ENCODE measurements at places on chromosomes 7 and 10.

- DNase-seq = no peak
Measured at GRCh38 chr7:135785065-135785464, 36.5 kb upstream of the FAM180A start.

DNA sequence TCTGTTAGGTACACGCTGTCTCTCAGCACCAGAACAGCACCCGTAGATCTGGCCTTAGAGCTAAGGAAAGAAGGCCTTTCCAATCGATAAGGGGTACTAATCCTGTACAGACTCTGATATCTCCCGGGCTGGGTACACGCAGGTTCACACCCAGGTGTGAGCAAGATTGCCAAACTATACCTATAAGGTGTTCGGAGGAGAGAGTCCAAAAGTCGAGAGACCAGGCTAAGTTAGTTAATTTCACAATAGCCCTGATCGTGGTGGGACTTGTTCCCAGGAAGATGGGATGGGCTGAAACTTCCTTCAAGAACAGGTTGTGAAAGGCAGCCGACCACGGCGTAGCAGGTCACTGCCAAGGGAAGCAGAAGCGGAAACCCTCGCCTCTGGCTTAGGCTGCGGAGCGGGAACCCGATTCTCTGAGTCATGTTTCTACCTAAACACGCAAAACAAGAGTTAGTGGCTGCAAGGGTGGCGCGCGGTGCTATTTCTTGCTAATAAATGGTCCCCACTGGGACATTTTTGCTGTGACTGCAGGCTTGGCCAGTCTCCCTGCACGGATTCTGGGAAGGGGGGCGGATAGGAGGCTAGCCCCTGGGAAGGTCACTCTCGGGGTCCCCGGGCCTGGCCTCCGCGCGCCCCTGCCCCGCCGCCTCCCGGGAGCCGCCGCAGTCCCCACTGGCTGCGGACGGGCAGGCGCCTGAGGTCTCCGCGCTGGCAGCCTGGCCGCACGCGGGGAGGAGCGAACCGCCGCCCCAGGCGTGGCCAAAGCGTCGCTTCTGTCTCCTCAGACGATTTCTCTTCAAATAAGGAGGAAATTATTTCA lies 75.4 kb upstream of the PDSS1 start:
- DNase-seq = peak; percentile 78

DNA sequence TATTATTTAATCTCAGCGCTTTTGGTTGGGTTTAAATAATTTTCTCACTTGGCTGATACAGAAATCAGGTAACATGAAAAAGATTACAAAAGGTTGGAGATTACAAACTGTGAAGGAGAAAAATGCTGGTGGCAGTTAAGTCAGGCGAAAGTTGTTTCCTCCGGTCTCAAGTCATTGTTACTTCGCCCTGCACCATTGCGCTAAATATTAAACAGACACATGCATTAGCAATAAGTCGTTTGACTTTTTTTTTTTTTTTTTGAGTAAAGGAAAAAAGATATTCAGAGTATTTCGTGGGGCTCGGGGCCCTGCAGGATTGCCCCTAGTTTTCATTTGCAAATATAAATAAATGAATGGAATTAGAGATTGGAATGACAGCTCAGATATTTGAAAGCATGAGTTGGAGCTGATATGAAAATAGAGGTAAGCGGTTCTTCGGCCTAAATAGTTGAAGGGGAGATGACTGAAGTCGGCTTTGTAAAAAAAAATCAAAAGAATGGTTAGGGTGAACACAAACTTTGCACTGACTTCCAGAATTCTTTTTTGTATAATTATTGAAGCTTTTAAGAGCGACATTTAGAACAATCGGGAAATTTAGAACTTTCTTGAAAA lies 914 bp downstream of the SDHAF3 start:
- no peak for DNase-seq

DNA sequence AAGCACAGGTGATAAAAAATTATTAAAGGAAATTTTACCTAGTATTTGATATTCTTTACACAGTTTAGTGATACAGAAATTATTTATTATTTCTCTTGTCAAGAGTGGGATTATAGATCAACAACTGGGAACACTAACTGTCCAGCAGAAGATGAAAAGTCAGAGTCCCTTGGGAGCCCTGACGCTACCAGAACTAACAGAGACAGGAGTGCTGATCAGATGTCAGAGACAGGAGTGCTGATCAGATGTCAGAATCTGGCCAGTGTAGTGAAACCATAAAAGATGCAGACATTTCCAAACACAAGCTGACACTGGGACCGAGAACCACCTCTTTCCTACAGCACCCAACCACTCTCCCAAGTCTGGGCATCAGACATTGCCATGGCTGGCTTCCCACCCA lies 828.2 kb downstream of the TNS3 start:
- DNase-seq = no peak

DNA sequence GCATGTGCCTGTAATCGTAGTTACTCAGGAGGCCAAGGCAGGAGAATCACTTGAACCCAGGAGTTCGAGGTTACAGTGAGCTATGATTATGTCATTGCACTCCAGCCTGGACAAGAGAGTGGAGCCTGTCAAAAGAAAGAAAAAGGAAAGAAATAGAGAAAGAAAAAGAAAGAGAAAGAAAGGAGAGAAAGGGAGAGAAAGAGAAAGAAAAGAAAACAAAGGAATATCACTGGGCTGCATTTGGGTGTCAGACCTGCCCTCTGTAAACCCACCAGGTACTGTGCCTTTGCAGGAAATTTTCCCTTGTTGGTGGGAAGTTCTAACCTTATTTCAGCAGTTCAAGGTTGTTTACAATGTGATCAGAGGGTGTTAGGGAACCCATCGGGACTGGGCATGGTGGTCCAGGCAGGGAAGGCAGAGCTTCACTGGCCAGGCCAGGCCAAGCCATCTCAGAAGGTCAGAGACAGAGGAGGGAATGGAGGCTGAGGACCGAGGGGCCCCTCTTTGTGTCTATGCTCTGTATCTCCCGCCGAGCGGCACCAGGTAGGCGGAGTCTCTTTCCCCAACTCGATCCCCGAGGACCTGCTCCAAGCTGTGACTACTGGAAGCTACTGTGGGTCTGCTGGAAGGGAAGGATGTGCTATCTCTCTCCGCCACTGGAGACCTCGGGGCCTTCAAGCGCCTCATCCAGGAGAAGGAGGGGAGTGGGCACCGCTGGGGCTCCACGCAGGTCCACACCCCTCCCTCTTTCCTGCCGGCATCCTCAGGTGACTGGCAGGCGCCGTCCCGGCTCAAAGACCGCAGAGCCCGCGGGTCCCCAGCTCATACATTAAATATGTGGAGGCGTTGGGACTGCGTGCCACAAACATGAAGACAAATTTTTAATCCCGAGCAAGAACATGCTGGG lies 15.2 kb upstream of the KAZALD1 start:
- DNase-seq = no peak

DNA sequence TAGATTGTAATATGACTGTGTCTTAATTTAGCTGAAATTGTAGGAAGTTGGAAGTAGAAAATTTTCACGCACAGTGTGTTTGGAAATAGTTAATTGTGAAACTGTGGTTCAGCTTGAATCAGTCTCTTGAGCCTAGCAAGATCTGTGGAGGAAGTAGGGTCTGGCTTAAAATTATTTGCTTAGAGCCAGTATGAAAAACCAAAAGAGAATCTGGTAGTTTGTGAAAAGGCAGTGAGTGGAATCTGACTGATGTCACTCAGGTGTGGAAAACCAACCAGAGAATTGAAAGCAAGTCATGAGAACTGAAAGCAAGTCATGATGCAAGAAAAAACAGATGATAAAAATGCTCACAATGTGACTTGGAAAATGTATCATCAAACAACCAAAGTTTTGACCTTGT lies 11.5 kb downstream of the LIPJ start:
- no peak for DNase-seq

DNA sequence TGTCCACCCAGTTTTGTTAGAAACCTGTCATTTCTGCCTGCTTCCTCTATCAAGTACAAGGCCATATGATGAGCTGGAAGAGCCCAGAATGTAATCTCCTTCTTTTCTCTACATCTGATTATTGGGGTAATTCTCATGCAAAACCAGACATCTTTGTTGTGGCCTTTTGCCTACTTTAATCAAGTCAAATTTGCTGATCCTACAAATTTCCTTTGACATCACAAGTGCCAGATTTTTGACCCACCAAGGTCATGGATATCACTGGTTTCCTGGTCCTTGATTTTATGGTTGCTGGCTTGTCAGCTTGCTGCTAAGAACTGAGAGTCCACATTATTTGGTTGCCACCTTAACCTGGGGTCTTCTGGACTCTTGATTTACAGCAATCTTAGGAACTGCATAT lies 336.1 kb downstream of the TFEC start:
- no peak for DNase-seq

GRCh38 chr7:148580446-148580845 lies 10.1 kb upstream of the C7orf33 start:
- DNase-seq = no peak

DNA sequence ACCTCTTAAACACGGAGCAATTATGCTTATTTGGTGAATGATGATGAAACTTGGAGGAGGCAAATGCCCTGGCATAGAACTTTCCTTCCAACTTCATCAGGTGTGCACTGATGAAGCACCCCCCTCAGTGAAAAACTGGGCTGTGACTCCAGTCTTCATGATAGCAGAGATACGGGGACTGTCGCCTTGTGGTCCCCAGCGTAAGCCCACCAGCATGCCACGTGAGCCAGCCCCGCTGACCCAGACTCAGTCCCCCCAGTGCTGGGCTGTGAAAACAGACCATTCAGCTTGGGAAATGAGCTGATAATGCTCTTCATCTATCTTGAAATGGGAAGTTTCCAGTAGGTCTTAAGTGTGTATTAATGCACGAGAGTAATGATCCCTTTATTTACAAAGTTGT lies 177.0 kb downstream of the SNX10 start:
- no peak for DNase-seq

GRCh38 chr7:22666732-22667131 lies 60.3 kb upstream of the IL6 start:
- no peak for DNase-seq

GRCh38 chr10:47030191-47030703 lies 119.0 kb downstream of the PTPN20 start:
- DNase-seq = peak; percentile 55

- DNase-seq = no peak
Measured at GRCh38 chr7:911791-912480, 35.6 kb downstream of the GET4 start.

- DNase-seq = no peak
Measured at GRCh38 chr10:68137171-68137570, 27.9 kb downstream of the MYPN start.

DNA sequence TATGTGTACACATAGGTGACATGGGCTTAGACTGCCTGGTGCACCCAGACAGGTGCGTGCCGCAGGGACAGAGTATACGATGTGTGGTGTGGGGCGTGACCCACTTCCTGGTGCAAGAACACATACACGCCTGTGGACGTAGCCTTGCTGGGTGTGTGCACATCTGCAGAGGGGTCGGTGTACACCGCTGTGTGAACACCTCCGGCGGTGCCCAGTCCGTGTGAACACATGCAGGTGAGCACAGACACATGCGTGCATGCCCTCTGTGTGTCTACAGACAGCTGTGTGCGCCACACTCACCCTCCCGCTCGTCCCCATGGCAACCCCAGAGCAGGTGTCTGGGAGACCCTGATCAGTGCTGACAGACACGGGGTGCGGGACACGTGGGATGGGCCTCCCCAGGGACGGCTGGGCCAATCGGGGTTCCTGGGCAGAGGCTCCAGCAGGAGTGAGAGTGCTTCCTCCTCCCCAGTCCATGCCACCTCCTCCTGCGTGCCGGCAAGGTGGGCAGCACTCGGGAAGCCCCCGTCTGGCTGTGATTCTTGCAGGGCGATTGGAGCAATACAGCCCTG lies 23.4 kb downstream of the ELFN1 start:
- peak; percentile 72 for DNase-seq

- no peak for DNase-seq
Measured at GRCh38 chr10:60413306-60414012, 23.8 kb upstream of the ANK3 start.

- DNase-seq = no peak
Measured at GRCh38 chr7:66331883-66332282, 126.7 kb downstream of the TPST1 start.

DNA sequence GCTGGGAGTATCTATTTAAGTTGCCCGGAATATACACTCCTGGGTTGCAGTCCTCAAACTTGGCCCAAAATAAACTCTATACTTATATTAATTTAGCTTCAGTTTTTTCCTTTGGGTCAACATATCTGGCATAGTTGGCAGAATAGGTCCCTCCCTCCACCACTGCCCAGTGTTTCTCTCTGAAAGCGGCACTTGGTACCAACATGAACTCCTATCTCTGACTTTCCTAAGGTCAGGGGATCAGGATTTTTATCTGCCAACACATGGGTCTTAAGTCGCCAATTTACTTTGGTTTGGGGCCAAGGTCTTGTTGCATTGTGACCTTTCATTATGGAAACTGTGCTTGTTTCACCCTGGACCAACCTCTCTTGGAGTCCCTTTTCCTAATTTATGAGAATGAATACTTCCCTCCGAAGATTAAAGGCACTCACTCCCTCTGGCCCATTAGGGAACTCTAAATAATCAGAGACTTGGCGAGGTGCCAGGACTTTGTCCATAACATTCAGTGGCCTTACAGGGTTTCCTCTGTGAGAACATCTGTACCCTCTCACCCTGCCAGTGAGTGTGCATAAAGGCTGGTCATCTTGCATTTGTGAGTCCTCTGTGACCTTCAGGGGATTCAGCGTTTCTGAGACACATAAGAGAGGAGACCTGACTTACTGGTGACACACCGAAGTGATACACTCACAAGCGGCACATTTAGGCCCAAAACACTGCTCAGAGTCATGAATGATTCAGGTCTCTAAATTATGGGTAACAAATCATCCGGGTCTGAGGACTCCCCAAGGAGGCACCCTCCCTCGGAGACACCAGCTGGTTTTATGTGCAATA lies 19.7 kb upstream of the FKBP9 start:
- peak; percentile 54 for DNase-seq

GRCh38 chr10:131577786-131578471 lies 266.4 kb upstream of the TCERG1L start:
- DNase-seq = no peak

GRCh38 chr7:70193514-70193913 lies 595.2 kb downstream of the AUTS2 start:
- no peak for DNase-seq

GRCh38 chr7:2261611-2262010 lies 19.6 kb downstream of the NUDT1 start:
- DNase-seq = no peak
